ENCODE measurements at places on chromosomes 1 and 21. TPM values are rescaled to one million over a fixed set of nuclear protein-coding genes. Genes with fewer than 3 reads are reported as not detected.

The CYB5RL gene
- total RNA-seq = 6.6 TPM

The OR2T29 gene
- not detected for total RNA-seq

The PTPRC gene
- total RNA-seq = not detected

The CA6 gene
- not detected for total RNA-seq

The RAD54L gene
- 11.1 TPM for total RNA-seq

The SRSF11 gene
- total RNA-seq = 117 TPM

The ACTA1 gene
- total RNA-seq = not detected

The KRTAP12-4 gene
- not detected for total RNA-seq

The HES3 gene
- not detected for total RNA-seq

The BRINP3 gene
- not detected for total RNA-seq

The LCE1D gene
- total RNA-seq = not detected

The RIMS3 gene
- total RNA-seq = 0.44 TPM

The STUM gene
- total RNA-seq = not detected

The CA14 gene
- total RNA-seq = 0.11 TPM

The PRKAA2 gene
- 5.1 TPM for total RNA-seq

The DNALI1 gene
- total RNA-seq = 2.7 TPM

The ILDR2 gene
- total RNA-seq = not detected

The WDR64 gene
- total RNA-seq = not detected

The CCDC24 gene
- total RNA-seq = 5.9 TPM

The TNFRSF14 gene
- total RNA-seq = 35.4 TPM

The CHRM3 gene
- not detected for total RNA-seq

The KRTAP12-2 gene
- total RNA-seq = not detected

The LCE2B gene
- total RNA-seq = not detected

The DNAJC28 gene
- 1.1 TPM for total RNA-seq

The CELSR2 gene
- 3.4 TPM for total RNA-seq

The KHDRBS1 gene
- total RNA-seq = 76.0 TPM

The CRB1 gene
- total RNA-seq = 0.37 TPM

The RNASEL gene
- total RNA-seq = 6.6 TPM
